ENCODE measurements at places on chromosomes 1 and 21.
A peak's percentile ranks its signal among the peaks of the same experiment; 100 is the strongest.

- no peak for DNase-seq
These were observed 15.3 kb downstream of the DCAF8 start for GRCh38 chr1:160247053-160247452.

- DNase-seq = no peak
These were observed 27.5 kb upstream of the DNAJC6 start for GRCh38 chr1:65281846-65282245.

DNA sequence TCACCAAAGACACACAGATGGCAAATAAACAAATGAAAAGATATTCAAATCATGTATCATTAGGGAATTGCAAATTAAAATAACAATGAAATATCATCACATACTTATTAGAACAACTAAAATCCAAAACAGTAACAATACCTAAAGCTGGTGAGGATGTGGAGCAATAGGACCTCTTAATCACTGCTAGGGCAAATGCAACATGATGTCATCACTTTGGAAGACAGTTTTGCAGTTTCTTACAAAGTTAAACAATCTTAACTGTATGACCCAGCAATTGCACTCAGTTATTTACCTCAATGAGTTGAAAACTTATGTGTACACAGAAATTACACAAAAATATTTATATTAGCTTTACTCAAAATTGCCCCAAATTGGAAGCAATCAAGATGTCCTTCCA, 47.3 kb downstream of the SELENOF start:
- DNase-seq = no peak

DNA sequence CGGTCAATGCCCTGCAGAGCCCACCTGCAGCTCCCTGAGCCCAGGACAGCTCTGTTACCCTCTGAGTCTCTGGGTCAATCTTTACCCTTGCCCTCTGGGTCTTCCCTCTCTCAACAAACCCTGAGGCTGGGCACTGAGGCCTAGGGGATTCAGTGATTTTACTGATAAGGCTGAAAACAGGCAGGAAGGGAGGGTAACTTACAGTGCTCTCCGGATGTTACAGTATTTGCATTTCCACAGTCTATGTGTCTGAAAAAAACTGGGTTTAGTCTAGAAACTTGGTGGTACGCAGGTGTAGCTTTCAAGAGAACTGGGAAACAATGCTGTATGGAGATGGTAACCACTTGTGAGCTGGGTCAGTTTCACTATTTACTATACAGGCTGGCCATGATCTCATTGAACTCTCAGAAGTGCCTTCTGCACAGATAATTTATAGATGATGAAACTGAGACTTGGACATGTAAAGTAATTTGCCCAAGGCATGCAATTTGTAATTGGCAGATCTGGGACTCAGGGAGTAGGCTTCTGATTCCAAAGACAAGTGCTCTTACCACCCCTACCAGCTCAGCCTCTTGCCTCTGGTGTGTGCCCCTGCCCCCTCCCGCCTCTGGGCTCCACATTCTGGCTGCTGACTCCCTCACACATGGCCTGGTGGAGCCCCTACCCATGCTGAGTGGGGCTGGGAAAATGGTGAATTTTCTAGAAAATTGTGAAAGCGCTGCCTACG, 48.8 kb downstream of the TENT5C start:
- DNase-seq = peak; percentile 89

DNA sequence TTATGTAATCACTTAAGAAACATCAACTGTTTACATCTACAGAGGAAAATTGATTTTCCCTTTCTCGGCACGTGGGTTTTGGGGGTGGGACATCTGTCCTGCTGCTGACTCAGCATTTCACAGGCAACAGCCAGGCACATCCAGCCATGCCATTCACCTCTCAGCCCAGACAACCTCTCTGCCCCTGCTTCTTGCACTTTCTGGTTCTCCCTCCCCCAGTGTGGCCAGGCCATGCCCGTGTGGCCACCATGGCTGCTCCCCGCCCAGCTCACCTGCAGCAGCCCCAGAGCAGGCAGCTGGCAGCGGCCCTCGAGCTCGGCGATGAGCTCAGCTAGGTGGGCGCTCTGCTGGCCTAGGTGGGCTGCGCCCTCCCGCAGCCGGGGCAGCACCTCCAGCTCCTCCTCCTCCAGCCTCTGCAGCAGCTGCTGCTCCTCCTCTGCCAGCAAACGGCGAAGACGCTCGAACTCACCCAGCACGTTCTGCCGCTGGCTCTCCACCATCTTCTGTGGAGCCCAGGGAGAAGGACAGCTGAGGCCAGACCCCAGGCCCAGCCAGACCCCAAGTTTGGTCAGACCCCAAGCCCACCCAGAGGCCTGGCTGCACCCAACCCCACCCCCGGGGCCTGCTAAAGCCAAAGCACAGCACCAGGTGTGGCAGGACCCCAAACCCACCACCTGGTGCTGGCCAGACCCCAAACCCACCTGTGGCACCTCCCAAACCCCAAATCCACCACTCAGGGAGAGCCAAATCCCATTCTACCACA, 5.8 kb downstream of the TRIM11 start:
- no peak for DNase-seq

DNA sequence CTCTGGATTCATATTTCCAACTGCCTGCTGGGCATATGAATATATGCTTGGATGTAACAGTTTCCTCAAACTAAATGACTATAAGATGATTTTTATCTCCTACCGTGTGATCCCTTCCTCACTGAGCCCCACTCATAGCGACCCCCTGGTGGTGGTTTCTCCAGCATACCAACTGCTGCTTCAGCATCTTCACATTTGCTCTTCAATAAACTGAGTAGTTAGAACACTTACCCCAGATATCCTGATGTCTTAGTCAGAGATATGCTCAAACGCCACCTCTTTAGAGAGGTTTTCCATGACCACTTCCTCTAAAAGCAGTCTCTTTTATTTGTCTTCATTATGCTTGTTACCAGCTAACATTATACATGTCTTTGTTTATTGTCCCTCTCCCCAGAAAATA, 10.2 kb upstream of the HNRNPR start:
- no peak for DNase-seq

DNA sequence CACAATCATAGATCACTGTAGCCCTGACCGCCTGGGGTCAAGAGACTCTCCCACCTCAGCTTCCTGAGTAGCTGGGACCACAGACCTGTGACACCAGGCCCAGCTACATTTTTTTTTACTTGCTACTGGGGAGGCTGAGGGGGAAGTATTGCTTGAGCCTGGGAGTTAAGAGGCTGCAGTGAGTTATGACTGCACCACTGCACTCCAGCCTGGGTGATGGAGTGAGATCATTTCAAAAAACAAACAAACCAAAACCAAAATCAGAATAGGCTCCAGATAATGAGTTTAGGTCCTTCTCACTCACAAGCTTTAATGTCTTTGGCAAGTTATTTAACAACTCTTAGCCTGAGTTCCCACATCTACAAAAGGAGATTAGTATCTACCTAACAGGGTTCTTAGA, 22.8 kb downstream of the WDR26 start:
- DNase-seq = no peak

GRCh38 chr1:235375919-235376605, 8.8 kb downstream of the TBCE start:
- DNase-seq = no peak

DNA sequence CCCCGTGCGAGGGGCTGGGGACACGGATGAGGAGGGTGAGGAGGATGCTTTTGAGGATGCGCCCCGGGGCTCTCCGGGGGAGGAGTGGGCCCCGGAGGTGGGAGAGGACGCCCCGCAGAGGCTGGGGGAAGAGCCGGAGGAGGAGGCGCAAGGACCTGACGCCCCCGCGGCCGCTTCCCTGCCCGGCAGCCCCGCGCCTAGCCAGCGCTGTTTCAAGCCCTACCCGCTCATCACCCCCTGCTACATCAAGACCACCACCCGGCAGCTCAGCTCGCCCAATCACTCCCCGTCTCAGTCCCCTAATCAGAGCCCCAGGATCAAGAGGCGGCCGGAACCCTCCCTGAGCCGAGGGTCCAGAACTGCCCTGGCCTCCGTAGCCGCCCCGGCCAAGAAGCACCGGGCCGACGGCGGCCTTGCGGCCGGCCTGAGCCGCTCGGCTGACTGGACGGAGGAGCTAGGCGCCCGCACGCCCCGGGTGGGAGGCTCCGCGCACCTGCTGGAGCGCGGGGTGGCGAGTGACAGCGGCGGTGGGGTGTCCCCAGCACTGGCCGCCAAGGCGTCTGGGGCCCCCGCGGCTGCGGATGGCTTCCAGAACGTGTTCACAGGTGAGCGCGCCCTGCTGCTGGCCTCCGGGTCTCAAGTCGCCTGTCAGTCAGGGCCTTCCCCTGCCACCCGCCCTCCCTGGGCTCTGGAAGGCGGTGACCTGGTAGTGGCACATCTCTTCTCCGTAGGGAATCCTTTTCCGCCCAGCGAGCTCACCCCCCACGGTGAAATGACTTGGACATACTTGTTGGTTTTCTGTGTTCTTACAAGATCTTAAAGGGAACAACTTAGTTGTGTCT, 1.7 kb downstream of the FMN2 start:
- no peak for DNase-seq

- no peak for DNase-seq
These were observed 120.6 kb downstream of the CACNA1E start for GRCh38 chr1:181603735-181604410.

GRCh38 chr1:6148497-6149241, 31.5 kb downstream of the CHD5 start:
- no peak for DNase-seq

DNA sequence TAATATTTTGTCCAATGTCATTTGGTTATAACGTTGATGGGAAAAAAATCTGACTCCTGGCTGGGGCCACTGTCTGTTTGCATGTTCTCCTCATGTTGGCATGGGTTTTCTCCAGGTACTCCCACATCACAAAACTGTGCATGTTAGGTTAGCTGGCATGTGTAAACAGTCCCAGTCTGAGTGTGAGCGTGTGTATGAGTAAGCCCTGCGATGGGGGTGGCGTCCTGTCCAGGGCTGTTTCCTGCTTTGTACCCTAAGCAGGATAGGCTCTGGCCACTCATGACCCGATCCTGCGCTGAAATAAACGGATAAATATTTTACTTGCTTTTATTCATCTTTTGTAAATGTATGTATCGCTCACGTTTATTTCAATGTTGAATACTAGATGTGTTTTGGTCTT, 13.5 kb downstream of the EFCAB14 start:
- no peak for DNase-seq

DNA sequence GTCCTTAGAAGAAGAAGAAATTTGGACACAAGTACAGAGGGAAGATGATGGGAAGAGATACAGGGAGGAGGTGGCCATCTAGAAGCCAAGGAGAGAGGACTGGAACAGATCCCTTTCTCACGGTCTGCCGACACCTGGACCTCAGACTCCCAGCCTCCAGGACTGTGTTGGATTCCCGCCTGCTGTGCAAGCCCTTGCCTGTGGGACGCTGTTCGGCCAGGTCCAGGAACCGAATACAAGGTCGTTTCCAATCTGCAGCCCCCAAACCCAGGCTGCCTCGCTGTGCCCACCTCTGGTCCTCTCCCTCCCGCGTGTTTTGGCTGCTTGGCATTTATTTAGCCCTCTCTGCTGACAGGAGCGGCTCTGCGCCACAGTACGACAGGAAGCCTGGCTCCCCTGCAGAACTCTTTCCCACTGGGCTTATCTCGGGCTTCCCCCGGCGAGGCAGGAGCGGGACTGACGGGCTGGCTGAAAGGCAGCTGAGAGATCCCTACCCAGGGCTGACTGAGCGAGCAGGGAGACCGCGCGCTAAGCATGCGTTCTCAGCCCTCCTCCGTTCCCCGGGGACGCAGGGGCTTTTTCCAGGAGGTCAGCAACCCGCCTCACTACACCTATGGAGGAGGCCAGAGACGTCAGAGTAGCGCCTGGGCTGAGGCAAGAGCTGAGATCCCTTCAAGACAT, 238.4 kb downstream of the TNR start:
- DNase-seq = no peak

GRCh38 chr21:38861056-38861455, 55.3 kb downstream of the ETS2 start:
- DNase-seq = no peak

- DNase-seq = peak; percentile 62
These were observed 21.0 kb downstream of the CNIH4 start for GRCh38 chr1:224377676-224378006.

- no peak for DNase-seq
These were observed 3.0 kb downstream of the FMO1 start for GRCh38 chr1:171251042-171251951.

GRCh38 chr1:20449735-20450311, 36.2 kb downstream of the CAMK2N1 start:
- DNase-seq = no peak

Data from GM12878 (cell line).